ENCODE measurements at places on chromosomes 5 and 9. TPM values are rescaled to one million over a fixed set of nuclear protein-coding genes. Genes with fewer than 3 reads are reported as not detected.
A peak's percentile ranks its signal among the peaks of the same experiment; 100 is the strongest.

DNA sequence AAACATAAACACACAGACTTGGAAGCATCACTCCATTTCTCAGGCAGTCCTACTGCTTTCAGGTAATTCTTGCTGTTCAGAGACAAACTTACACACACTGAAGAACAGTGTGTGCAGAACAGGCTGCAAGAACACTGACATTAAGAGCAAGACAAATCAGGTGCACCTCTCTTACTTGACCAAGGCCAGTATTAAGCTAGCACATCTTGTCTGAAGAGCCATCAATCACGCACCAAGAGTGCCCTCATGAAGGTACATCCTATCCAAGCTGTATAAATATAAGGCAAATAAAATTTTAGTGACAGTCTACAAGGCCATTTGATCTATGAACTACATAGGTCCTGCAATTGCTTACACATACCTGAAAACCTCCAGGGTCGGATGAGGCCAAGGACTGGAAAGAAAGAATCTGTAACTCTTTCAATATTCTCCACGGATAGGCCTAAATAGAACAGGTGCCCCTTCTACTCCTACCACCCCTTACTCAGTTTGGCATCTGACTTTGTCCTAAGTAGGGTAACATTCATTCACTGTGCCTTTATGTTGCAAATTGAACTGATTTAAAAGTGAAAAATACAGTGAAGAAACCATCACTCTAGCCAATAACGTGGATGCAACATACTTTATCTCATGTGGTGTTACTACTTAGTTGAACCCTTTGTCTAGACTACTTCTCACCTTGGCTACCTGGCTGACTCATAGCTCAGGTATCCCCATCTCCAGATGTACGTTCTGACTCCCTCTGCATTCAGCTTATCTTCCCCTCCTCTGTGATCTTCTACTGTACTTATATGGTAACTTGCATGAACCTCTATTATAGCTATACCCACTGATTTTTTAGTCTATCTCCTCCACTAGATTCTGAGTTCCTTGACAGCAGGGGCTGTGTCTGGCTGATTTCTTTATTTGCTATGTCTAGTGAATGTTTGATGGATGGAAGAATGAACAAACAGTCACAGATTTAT, 256.3 kb downstream of the KIAA0825 start:
- DNase-seq: no peak

DNA sequence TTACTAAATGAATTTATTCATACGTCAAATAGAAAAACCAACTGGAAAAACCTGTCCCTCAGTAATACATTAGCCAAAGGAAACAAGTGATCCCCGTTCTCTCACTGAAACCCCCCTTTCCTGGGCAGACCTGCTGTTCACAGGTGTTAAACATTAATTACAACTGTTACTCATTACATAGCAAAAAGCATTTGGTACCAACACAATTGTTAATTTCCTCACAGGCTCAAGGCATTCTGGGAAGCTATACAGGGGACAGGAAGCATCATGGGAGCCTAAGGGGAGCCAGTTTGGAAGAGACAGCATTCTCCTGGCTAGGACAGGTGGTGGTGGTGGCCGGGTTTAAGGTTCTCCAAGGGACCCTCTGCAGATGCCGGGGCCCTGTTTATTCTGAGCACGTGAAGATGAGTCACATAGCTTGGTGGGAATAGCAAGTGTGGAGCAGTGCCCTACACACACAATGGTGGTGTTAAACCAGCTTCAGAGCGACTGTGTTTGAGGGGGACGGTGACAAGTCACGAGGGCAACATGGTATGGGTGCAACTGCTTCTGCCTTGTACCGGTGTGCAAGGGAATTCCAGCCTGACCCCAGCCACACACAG, 62.6 kb upstream of the SLC25A51 start:
- DNase-seq: no peak

- peak; percentile 52 for DNase-seq
Measured at GRCh38 chr9:136587944-136588662, 42.3 kb upstream of the NOTCH1 start.

DNA sequence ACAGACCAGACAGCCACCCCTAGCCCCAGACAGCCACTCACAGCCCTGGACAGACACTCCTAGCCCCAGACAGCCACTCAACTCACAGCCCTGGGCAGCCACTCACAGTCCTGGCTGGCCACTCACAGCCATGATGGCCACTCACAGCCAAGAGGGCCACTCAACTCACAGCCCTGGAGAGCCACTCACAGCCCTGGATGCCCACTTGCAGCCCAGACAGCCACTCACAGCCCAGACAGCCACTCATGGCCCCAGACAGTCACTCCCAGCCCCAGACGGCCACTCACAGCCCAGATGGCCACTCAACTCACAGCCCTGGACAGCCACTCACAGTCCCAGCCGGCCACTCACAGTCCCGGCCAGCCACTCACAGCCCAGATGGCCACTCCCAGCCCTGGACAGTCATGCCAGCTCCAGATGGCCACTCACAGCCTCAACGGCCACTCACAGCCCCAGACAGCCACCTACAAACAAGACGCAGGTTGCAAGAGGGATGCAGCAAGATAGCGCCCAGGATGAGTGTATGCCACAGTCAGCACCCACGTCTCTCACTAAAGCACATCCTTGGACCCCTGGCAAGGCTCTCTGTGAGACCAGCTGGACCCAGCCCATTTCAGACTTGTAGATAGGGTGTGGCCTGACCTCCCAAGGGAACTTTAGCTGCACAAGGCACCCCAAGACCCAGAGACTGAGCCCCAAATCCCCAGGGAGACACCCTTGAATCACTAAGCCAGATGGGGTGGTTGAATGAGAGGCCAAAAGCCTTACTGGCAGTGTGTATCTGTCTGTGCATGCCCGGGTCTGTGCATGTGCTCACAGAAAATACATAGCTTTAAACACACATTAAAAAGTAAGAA, 22.4 kb downstream of the ZDHHC11B start:
- DNase-seq: no peak

- DNase-seq: no peak
Measured at GRCh38 chr5:57499262-57500050, 16.8 kb upstream of the ACTBL2 start.

- DNase-seq: no peak
Measured at GRCh38 chr9:27880156-27880555, 306.9 kb upstream of the C9orf72 start.

GRCh38 chr9:127949827-127950512, 12.3 kb upstream of the DPM2 start:
- no peak for DNase-seq

DNA sequence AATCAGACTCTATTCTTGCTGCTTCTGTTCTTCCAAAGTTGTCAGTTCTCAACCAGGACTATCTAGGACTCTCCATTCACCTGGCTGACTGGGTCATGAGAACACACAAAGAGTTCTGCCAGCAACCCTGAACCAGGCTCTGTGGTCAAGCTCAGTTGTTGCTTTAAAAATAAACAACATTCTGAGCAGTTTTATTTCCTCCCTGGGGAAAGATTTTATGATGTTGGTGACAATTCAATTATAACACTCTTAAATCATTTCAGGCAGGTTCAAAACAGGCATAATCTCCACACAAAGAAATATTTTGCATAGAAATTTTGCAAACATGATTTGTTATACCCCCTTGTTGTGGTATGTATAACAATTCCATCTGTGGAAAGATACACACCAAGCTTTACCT, 36.0 kb downstream of the FTMT start:
- no peak for DNase-seq

DNA sequence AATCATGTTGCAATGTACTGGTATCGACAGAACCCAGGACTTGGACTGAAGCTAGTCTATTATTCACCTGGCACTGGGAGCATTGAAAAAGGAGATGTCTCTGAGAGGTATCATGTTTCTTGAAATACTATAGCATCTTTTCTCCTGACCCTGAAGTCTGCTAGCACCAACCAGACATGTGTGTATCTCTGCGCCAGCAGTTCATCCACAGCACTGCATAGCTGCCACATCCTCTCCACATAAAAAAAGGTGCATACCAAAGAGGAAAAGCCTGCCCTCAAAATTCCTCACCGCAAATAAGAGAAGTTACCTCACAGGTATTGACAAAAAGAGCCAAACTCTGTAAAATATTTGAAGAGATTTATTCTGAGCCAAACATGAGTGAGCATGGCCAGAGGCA, 99.5 kb upstream of the PRSS3 start:
- no peak for DNase-seq

DNA sequence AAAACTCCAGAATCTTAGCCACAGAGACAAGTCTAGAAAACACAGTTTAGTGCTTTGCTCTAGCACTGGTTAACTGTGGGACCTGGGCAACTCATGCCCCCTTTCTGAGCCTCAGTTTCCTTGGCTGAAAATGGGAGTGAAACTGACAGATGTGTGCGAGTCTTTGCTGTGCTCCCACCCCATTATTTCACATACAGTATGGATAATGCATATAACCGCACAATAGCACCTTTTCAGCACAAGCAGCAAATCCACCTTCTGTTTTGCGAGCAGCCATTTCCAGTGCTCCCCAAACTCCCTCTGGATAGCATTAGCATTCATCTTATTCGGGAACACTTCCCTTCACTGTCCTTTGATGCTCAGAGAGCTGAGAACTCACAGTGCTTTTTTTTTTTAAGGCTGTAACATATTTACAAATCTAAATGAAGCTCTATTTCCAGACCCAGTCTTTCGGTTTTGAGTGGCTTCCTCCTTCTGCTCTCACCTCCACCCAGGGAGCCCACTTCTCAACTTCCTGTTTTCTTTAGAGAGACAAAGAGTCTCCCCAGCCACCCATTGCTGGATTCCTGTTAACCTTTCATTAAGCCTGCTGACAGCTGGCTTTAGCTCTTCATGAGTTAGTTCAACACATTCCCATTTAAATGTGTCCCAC, 49.2 kb downstream of the TIMD4 start:
- no peak for DNase-seq

DNA sequence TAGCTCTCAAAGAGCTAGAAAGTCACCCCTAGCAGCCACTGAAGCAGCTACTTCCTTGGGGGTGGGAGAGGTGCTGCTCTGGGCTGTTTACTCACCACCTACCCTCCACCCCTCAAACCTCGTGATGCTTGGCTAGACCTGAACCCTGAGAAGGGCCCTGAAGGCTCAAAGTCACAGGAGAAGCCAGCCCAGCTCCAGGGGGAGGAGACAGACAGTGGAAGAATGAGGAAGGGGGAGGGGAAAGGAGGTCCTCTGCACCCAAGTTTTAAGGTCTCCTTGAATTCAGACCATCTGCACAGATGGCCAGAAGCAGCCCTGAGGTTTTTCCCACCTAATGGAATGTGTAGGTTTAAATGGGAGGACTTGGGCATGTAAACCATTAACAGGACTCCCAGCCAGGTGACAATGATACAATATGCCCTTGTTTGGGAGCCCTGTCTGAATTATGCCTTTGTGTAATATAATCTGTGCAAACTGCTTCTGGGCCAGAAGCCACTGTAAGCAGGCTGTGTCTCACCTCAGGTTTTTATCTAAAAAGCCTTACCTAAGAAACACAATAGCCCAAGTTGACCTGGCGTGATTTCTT, 180.5 kb downstream of the PIK3R1 start:
- DNase-seq: no peak

DNA sequence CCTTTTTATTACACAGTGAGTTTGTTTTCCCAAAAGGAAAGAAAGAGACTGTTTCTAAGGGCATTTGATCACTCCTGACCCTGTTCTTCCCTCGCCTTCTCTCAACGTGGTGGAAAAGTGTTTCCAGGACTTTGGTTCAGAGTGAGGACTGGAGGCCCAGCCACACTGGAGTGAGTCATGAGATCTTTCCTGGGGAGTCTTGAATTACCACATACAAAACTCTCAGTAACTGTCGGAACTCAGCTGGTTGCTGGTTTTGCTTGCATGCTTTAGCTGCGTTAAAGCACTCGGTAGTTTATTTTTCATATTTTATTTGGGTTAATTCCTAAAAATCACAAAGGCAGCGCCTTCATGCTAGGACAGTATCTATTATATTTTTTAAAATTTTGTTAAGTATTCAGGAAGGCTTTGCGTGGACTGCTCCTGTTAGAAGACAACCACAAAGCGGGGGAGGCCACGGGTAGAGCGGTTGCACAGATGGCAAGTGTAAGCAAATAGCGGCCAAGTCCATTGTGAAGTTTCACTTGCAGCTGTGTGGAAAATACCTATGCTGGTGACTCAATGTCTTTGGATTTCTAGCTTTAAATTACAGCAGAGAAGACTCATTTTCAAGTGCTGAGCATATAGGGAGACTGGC, 77.7 kb downstream of the ARSB start:
- no peak for DNase-seq

The PTTG1 gene
- 167 TPM for total RNA-seq

The HAVCR1 gene
- total RNA-seq: not detected

The MRPS2 gene
- total RNA-seq: 59.8 TPM

The PPP3R2 gene
- not detected for total RNA-seq

The LCN10 gene
- total RNA-seq: not detected

The SLCO6A1 gene
- 4.4 TPM for total RNA-seq
